ENCODE measurements at places on chromosomes 1 and 21.

DNA sequence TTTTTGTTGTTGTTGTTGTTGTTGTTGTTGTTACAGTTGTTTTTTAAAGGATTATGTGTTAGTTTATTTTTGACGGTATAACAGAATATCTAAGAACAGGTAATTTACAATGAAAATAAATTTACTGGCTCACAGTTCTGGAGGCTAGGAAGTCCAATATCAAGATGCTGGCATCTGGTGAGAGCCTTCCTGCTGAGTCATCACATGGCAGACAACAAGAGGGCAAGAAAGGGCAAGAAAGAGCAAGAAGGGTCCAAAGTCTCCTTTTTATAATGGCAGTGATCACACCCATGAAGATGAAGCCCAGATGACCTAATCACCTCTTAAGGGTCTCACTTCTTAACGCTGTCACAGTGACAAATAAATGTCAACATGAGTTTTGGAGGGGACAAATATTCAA, 142.1 kb downstream of the NEGR1 start:
- DNase-seq = no peak

GRCh38 chr1:31412205-31412604, 808 bp upstream of the SERINC2 start:
- no peak for DNase-seq

- DNase-seq = no peak
These were observed 167.2 kb upstream of the HMCN1 start for GRCh38 chr1:185566995-185567394.

DNA sequence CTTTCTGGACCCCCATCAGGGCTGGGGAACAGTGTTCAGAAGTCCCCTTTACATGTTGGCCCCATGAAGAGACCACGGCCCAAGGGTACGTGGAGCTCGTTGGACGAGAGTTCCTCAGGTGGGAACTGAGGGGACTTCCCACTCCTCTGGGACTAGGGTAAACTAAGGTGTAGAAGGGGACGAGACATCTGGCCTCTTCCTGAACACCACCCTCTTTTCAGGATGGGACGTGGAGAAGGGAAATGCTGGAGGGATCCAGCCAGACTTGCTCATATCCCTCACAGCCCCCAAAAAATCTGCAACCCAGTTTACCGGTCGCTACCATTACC, 2.0 kb downstream of the NAXE start:
- no peak for DNase-seq

GRCh38 chr1:171799166-171799565, 17.7 kb downstream of the METTL13 start:
- no peak for DNase-seq

GRCh38 chr1:168386949-168387586, 106.4 kb downstream of the TBX19 start:
- DNase-seq = peak; percentile 44

DNA sequence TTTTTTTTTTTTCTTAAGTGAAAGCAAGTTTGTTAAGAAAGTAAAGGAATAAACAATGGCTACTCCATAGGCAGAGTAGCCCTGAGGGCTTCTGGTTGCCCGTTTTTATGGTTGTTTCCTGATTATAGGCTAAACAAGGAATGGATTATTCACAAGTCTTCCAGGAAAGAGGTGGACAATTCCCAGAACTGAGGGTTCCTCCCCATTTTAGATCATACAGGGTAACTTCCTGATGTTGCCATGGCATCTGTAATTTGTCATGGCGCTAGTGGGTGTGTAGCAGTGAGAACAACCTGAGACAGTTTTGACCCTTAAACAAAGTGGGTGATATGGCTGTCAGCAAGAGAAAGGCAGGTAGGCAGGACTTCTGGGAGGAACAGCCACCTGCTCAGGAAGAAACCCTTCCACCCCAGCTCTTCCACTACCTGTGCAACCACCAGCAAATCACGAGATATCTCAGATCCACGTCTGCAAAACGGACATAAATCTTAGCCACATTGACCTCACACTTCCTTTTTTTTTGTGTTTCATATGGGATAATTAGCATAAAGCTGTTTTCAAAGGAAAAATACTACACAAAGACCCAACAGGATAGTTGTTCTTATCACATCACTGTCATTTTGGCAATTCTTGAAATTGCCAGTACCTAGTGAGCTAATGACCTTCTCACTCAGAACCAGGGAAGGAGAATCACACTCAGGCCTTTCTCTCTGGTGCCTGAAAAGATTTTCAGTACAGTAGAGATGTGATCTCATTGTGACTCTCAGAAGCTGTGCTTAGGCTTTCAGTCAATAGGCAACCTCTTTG, 34.8 kb upstream of the DUSP10 start:
- DNase-seq = no peak

DNA sequence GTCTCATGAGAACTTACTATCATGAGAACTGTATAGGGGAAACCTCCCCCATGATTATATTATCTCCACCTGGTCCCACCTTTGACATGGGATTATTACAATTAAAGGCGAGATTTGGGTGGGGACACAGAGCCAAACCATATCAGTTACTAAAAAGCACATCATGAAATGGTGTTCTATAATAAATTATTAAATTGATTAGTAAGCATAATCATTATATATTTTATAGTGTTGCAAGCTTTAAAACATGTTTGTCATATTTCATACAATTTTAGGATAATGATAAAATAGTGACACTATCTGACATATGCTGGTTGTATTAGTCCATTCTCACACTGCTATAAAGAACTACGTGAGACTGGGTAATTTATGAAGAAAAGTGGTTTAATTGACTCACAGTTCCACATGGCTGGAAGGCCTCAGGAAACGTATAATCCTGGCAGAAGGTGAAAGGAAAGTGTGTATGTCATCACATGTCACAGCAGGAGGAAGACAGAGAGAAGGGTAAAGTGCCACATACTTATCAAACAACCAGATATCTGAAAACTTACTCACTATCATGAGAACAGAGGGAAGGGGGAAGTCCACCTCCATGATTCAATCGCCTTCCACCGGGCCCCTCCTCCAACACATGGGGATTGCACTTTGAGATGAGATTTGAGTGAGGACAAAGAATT, 539.2 kb upstream of the OLFM3 start:
- no peak for DNase-seq

GRCh38 chr21:35095859-35096291, 46.8 kb upstream of the RUNX1 start:
- DNase-seq = no peak

DNA sequence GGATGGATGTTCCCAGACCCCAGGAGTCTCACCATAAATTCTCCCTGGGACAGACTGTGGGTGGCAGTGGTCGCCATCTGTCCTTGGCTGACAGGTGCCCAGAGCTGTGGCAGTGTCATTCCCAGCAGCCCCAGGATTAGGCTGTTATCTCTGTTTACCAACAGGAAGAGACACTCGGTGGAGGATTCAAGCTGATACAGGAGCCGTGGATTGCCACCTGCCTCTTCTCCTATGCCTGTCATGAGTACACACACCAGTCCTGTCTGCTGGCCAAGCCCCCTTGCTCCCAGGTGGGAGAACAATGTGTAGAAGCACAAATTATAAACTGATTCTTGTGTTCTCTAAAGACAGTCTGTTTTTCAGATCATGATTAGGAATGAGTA, 152.6 kb downstream of the ETS2 start:
- DNase-seq = no peak

GRCh38 chr1:222084996-222085395, 343.1 kb upstream of the DUSP10 start:
- no peak for DNase-seq

DNA sequence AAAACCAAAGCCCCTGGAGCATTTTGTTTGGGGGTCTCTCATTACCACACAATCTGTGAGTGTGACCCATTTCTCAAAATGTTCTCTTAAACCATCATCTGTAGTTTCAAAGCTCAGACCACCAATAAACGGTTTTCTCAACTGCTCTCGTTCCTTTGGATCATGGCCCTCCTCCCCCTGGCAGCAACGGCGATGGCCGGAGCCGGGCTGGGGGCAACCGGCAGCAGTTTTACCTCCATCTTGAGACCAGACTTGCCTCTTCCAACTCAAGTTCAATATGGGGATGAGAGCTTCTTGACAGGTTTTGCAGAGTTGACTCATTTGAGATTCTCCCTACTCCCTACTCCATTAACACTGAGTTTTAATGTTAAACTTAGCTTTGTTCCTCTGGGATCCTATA, 29.7 kb downstream of the LRRC42 start:
- no peak for DNase-seq

DNA sequence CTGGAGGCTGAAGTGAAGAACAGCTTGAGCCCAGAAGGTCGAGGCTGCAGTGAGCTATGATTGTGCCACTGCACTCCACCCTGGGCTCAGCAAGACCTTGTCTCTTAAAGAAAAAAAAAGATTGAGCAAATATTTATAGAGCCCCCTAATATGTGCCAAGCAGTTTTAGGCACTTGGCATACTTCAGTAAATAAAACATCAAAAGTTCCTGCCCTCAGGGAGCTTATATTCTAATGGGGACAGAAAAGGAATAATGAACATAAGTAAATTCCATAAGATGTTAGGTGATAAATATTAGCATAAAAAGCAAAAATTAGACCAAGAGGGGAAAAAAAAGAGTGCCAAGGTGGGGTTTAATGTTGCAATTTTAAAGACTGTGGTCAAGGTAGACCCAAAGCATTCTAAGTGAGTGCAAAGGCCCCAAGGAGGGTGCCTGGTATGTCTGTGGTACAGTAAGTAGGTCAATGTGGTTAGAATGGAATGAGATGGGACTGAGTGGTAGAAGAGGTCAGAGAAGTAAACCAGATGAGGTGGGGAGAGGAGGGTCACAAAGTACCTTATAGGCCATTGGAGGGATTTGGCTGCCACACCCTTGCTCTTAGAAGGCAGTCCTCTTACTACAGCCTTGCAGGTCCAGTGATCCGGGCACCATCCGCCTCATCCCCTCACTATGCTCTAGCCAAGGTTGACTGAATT, 2.2 kb upstream of the TOE1 start:
- DNase-seq = no peak

DNA sequence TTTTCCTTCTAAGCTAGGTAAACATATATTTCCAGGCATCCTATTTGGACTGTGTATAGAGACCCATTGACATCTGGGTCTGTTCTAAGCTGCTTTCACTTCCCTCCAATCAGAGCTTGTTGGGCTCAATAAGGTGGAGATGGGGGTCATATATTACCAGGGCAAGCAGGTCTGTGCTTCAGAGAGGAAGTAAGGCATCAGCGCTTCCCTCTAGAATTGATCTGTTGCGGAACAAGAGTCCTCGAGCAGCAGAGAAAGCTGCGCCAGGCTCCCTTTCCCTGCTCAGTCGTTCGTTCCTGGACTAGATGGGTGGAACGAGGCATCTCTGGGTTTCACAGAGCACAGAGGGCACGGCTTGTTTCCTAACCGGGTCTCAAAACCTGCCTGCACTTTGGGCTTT, 63.5 kb downstream of the DISC1 start:
- DNase-seq = no peak

DNA sequence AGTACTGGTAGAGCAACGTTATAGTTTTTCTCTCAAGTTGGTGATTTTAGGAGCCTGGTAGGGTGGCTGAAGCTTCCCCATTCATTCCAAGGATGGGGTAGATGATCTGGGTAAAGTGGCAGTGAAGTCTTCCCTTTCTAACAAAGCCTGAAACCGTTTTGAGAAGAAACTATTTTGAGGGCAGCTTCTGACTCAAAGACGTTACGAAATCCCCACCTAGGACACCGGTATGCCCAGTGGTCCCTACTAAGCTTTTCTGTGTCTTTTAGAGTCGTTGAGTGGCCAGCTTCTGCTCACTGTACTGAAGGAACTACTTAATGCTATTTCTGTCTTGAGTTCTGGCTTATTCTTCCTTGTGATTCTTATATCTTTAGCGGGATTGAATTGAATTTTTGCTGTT, 1.4 kb downstream of the WDTC1 start:
- no peak for DNase-seq

DNA sequence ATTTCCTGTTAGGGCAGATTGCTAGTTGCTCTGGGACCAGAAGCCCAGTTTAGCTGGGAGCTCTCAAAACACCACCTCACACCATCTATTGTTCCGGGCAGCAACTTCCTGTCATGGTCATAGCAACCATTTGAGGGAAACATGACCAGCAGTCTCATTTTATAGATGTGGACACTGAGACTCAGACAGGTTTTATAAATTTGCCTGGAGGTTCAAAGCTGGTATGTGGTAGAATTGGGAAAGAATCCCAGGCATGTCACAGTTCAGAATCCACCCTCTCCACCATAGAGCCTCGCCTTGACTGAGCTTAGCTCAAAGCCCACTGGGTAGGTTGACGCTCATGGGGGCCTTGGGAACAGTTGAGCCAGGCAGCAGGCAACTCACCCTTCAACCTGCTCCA, 14.0 kb upstream of the TRIM67 start:
- DNase-seq = no peak

DNA sequence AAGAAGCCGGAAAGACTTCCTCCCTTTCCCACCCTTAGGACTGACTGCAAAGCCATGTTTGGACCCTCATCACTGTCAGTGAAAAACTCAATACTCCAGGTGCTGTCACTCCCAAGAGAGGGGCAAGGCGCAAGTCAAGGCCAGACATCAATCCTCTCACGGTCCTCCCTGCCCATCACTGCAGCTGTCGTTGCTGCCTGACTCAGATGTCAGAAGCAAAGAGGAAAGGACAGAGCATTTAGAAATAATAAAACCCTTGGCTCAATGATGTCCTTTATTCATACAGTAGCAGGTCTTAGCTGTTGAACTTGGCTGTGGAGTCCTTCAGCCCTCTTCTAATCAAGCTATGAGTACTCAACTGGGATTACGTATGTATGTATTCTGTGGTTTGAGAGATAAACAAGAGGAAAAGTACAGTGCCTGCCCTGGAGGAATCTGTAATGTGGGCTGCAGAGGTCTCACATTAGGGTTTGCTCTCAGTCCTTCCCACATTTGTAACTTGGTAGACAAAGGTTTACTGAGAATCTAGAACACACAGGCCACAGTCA, 13.5 kb downstream of the SUSD4 start:
- no peak for DNase-seq

GRCh38 chr1:86773341-86774288, 69.2 kb downstream of the SH3GLB1 start:
- DNase-seq = no peak

- no peak for DNase-seq
These were observed 51.2 kb downstream of the SLC45A1 start for GRCh38 chr1:8368956-8369639.

Data from stimulated activated CD8-positive, alpha-beta memory T cell treated with anti-CD3 and anti-CD28 coated beads, Interleukin-7, amount 100 ng/mL, for 48 hours (primary cell).